ENCODE measurements at places on chromosomes 1 and 21. TPM values are rescaled to one million over a fixed set of nuclear protein-coding genes. Genes with fewer than 3 reads are reported as not detected.

Gene REN
- not detected for polyA plus RNA-seq

Gene SLAMF9
- polyA plus RNA-seq = not detected

Gene KRTAP13-2
- not detected for polyA plus RNA-seq

Gene RGS16
- polyA plus RNA-seq = 6.5 TPM

Gene IVL
- 6.0 TPM for polyA plus RNA-seq
